Renal cortex interstitium (tissue), 15 donors: ENCODE measurements at places on chromosomes 12 and 14.
A peak's percentile ranks its signal among the peaks of the same experiment; 100 is the strongest.

- DNase-seq = peak; percentile 57
These were observed 26.3 kb downstream of the ITGA7 start for GRCh38 chr12:55681142-55682077.

DNA sequence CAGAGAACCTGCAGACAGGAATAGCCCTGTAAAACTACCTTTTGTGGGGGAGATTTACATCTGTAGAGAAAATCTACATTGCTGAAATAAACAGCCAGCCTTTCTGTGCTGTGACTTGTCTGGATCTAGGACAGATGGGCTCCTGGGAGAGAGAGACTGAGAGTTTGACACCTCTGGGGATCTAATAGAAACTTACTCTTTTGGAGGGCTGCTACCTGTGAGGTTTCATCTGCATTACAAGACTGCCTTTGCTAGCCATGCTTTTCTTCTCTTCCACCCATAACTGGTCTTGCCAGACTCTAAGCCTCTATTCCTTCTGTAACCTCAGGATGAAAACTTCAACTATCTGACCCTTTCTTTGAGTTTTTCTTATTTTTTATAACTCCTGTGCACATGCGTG, 452.6 kb downstream of the ZFP36L1 start:
- DNase-seq = no peak

DNA sequence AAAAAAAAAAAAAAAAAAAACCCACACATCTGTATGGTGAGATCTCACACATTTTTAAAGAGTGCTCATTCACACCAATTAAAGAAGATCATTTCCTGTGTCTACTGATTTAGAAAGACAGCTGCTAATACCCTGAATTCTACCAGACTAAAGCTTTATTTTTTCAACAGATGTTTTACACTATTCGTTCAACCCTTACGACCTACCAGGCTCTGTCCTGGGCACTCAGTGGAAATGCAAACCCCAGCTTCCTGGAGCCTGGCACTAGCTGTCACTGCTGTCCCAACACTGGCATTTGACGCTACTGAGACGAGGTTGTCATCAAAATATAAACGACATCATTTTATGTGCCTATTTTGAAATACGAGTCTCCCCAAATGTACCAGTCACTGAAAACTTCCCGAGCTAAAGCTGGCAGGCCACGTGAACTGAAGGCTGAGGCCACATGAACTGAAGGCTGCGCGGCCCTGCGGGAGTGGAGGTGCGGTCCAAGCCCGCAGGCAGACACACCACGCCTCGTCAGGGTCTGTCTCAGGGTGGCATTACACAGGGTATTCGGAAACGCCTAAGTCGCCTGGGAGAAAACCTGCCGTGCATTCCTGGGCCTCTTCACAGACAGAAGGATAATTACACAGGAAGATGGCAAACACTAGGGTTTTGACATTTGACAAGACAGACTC, 27.2 kb downstream of the SLC15A4 start:
- no peak for DNase-seq

- DNase-seq = no peak
These were observed 91.0 kb downstream of the VRK1 start for GRCh38 chr14:96888158-96888557.

DNA sequence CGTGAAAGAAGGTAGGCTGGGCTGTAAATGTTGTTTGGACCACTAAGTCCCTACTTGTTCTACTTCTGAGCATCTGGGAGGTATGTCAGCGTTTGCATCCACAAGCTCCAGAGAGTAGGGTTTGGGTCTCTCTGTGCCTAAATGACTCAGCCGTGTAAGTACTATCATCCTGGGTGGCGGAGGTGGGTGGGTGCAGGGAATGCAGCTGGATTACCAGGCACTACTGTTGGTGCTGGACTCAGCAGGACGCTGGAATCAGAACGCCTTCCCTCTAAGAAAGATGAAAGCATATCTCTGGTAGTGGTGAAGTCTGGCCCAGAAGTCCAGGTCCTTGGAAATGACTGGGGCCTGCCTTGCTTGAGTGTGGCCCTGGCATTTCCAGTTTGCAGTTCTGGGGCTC, 289.7 kb downstream of the PCNX1 start:
- no peak for DNase-seq
